ENCODE measurements at places on chromosomes 1 and 21.

- DNase-seq: peak; percentile 44
Measured at GRCh38 chr21:46097336-46098293, at the start of gene COL6A2. TSS of gene COL6A2 (plus strand) at chr21:46098112.

- no peak for DNase-seq
Measured at GRCh38 chr1:17028662-17029188, 17.0 kb upstream of the ATP13A2 start.

DNA sequence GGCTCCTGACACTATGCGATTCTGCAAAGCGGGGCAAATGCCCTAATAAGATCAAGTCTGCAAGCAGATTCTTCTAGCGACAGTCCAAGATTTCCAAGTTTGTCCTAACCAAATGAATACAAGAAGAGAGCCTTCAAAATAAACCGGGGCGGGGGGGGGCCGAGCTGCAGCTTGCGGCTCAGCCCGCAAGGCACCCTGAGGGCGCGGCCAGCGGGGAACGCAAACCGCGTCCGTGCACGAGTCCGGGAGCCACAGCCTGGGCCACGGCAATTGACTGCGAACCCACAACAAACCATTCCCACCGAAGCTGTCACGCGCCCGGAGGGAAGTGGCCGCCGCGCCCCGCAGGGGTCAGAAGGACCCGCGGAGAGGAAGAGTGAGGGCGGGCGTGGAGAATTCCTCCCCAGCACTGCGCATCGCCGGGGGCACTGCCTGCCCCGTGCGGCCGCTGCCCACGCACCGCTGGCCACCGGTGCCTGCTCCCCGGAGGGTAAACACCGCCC is 687 bp downstream of the TGFBR3 start:
- DNase-seq: no peak

- no peak for DNase-seq
Measured at GRCh38 chr1:167082511-167083027, 7.6 kb downstream of the GPA33 start.

DNA sequence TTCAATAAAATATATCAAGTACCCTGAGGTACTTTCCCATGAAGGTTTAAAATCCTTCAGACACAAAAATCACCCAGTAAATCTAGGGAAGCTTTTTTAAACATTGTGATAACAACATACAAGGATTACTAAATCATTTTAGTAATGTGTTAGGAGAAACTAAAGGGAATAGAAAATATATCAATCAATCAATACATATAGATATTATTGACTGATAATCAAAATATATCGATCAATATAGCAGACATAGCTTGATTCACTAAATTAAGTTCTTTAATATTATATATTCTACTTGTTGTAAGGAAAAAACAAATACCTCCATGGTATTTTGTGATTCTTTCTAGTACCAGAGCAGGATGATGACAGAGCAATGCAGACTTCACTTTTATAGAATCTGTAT is 35.2 kb downstream of the MAP3K21 start:
- no peak for DNase-seq

- no peak for DNase-seq
Measured at GRCh38 chr1:7256526-7256925, 471.3 kb downstream of the CAMTA1 start.

DNA sequence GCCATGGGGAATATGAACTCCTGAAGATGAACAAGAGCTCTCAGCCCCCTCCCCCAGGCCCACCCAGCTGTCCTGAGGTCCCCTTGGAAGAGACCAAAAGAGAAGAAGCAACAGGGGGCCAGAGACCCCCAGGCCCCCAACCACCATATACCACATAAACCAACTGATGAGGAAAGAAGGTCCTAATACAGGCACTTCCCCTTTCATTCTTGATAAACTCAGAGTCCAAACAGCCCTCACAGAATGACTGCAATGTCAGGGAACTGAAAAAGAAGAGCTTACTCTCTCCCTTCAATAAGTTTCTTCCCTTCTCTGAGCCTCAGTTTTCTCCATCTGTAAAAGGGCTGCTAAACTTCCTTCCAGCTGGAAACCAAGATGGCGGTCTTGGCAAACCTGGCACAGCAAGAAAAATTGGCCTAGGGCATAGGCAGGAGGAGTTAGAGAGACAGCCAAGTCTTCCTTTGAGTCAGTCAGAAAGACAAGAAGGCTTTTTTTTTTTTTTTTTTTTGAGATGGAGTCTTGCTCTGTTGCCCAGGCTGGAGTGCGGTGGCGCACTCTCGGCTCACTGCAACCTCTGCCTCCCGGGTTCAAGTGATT is 90.5 kb downstream of the VWA5B1 start:
- no peak for DNase-seq

DNA sequence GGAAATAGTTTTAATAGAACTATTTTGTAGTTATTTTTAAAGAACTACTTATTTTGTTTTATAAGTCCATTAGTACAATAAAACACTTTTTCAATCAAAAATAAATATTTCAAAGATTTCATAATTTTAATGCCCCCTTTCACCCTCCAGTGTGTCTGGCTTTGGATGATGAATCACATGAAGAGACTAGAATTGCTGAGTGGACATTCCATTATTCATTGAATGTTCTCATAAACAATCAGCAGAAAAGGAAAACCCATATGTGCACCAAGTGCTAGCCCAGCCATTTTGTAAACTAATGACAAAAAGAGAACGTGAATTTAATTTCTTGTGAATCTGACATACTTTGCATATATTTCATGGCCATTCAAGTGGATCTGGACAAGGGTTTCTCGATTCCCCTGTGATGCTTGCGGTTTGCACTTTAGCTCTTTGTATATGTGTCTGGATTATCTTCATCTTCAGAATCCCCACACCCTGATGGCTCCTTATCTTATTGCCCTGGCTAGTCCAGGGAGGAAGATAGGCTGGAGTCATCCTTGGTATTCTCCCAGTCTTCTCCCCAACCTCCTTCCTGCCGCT is 20.7 kb upstream of the CHIA start:
- no peak for DNase-seq

- no peak for DNase-seq
Measured at GRCh38 chr1:1479547-1480487, 8.3 kb downstream of the ATAD3B start.

GRCh38 chr1:67559222-67559700 is 125.7 kb upstream of the GADD45A start:
- no peak for DNase-seq

DNA sequence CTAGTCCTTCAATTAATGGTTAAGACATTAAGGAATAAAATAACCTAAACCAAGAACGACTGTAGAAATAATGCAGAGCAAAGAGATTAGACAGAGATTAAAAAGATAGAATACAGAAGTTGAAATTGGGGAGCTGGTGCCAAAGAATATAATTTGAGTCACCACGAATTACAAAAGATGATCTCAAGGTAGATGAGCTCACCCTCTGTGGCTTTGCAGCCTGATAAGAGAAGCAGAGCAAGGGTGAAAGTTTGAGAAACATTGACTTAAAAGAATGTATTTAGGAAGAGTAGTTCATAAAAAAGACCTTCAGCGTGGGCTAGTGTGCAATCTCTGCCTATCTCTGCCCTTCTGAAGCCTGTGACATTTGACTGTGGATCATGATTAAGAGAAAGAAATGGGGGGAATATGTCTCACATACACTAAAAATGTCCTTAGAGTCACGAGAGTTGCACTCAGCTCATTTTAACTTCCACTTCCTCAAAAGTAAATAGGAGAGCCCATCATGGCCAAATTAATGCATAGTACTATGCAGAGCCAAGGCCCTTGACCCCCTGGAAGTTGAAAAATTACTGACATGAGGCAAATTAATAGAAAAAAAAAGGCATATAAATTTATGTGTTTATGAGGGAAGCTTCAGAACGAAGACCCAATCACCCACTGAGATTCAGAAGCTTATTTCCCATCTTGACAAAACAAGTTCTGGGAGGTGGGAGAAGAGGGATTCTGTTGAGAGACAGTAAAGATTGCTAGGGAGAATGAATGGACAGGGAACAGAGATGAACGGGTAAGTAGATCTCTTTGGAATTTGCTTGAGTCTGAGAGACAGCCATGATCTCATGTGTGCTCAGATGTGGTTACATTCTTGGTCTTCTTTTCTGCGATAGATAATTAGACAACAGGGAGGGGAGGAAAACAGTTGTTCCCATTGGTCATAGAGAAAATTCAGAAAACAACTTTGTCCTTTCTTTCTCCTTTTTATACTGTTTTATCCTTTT is 395.4 kb upstream of the LRRC7 start:
- DNase-seq: no peak

DNA sequence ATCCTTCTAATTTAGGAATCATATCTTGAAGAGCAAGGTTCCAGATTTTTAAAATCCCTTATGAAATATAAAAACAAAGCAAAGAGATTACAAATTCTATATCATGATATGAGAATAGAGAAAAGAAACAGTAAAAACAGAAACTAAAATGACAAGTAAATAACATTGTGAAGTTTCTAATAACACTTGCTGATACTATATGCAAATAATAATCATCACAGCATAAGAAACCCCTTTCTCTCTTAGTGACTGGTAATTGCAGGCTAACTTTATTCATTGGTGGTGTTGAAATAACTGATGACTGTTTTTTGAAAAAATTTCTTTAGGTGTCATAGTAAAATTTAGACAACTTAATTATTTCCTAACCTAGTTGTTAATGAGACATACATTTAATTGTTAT is 281.6 kb downstream of the PLA2G4A start:
- DNase-seq: no peak

DNA sequence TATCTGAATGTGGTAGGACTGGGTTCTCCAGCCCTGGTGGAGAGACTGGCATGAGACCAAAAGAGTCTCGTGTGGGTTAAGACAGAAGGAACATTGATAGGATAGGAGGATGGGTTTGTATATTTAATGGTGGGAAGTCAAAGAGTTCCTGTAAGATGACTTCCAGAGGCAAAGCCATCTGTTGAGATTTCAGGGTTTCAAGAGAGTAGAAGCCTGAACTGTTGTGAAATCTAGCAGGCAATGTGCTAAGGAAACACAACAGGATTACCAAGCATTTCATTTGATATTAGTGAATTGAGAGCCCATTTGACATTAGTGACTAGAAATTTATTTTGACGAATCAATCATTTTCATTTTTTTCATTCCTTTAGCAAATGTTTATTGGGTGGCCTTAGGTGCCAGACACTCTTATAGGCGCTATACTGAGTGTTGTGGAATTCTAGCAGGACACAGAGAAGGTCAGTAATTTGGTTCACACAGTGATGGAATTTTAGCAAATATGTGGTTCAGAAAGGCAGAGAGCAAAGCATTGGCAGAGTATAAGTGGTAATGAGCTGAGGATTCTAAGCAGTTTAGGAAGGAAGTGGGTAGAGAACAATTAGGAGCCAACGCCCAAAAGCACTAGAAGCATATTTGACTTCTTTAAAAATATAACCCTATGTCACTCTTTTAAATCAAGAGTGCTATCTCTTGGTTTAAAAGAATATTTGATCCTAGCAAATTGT is 149.3 kb downstream of the AK5 start:
- DNase-seq: no peak

GRCh38 chr1:51961954-51962353 is 28.5 kb downstream of the RAB3B start:
- no peak for DNase-seq

Measured in stimulated activated CD4-positive, alpha-beta T cell treated with anti-CD3 and anti-CD28 coated beads, Interleukin-1b, Interleukin-23, amount 100 ng/mL, for 1 hour (primary cell).